ENCODE measurements at places on chromosomes 1 and 21.

- peak; percentile 83 for DNase-seq
These were observed 16.4 kb upstream of the CGN start for GRCh38 chr1:151494741-151495281.

- no peak for DNase-seq
These were observed 48.1 kb downstream of the TENT5C start for GRCh38 chr1:117653732-117654492.

DNA sequence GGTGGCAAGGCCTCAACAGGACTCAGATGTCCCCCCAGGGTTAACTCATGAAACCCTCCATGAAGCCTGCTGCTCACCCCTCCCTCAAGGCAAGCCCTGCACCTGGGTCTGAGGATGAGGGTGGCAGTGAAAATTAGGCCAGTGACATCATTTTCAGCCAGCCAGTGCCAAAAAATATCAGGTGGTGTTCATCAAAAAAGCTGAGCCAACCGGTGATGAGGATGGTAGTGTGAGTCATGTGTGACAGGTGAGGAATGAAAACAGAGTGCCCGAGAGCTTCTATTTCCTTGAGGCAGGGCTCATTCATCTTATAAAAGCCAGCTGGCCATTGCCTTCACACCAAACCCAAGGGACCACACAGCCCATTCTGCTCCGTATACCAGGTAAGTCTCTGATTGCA lies at the start of gene SPRR1A:
Gene SPRR1A (plus strand): TSS at position 339 of the 400 bp plus-strand sequence. CDS start 1,150 bp downstream, outside the sequence.
- DNase-seq, result no peak

GRCh38 chr1:241586905-241587512 lies 53.2 kb downstream of the CHML start:
- DNase-seq, result no peak

- DNase-seq, result no peak
These were observed 135.2 kb downstream of the ELAVL4 start for GRCh38 chr1:50243939-50244338.

- DNase-seq, result no peak
These were observed 18.0 kb downstream of the C8A start for GRCh38 chr1:56872597-56872996.

DNA sequence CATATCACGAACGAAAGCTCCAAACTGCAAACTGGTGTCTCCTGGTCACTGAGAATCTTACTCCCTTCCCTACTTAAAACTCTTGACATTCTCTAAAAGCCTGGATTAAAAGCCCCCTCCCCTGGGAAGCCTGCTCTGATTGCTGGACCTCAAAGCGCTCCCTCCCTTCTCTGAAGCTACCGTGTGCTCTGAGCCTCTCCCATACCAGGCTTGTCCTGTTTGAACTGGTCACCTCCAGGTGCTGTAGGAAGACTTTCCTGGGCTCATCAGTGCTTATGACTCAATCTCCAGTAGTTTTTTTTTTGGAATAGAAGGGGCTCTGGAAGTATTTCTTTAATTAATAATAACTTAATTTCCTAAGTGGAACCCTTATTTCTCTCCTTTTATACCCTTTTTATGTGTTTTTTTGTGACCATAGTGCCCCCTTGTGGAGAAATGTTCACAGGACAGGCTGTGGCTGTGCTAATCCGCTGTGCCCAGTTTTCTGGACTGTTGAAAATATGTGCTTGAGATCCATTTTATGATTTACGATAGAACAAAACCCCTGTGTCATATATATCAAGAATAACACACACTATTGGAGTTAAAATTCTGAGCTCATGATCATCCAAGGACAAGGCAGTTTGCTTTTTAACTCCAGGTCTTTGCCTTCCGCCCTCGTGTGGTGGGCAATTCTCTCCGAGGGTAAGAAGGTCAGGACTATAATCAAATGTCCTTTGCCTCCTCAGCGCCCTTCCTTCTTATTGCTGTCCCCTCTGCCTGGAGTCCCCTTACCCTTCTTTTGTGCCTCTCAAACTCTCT lies 16.9 kb downstream of the MTARC1 start:
- peak; percentile 35 for DNase-seq

DNA sequence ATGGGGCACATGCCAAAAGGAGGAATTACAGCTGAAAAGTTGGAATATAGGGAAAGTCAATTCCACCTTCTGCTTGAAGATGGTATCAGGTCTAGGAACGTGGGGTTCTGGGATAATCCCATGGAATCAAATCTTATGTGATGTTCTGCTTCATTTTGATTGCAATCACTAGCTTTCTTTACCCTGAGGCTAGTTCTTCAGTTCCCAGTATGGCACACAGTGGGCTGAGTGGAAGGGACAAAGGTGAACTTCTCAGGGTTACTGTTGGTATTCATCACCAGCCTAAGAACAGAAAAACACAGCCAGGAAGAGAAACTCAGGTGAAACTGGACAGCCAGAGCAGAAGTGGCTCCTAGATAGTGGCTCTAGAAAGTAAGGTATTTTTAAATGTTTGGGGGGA lies 117.8 kb downstream of the TNFSF18 start:
- no peak for DNase-seq

GRCh38 chr1:245576323-245576722 lies 421.5 kb downstream of the KIF26B start:
- DNase-seq, result no peak

GRCh38 chr1:177311111-177311510 lies 140.4 kb downstream of the BRINP2 start:
- no peak for DNase-seq

DNA sequence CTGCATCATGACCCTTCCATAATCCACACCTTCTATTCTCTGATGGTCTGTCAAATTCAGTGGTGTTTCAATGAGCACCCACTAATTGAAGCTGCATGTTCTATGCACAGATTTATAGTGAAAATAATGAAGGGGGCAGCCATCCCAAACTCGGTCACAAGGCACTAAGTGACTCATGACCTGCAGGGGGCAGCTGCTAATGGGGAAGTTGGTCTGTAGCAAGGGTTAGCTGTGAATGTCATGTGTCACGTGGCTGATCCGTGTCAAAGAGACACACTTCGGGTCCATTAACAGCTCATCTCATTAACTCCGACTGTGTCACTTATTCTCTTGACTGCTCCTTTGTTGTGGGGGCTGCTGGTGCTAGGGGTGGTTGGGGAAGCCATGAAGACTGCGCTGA lies 306.6 kb downstream of the PCP4 start:
- DNase-seq, result no peak

DNA sequence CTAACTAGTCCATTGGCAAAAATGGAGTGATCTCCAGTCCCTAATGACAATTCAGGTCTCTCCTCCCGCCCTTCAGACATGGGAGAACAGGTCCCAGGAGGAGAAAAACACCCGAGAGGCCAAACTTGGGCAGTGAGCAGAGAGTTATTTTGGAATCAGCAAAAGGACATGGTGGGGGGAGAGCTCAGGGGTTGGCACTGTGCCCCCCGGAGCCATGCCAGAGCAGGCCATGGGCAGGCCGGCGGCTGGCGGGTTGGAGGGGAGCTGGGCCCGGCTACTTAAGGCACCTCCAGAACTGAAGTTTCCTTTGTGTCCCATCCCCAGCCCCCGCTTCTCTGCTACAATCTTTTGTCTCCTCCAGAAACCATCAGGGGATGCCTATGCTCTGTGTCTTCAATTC lies 7.1 kb downstream of the LGR6 start:
- DNase-seq, result no peak

GRCh38 chr1:65467536-65467935 lies 47.1 kb downstream of the LEPR start:
- peak; percentile 66 for DNase-seq

DNA sequence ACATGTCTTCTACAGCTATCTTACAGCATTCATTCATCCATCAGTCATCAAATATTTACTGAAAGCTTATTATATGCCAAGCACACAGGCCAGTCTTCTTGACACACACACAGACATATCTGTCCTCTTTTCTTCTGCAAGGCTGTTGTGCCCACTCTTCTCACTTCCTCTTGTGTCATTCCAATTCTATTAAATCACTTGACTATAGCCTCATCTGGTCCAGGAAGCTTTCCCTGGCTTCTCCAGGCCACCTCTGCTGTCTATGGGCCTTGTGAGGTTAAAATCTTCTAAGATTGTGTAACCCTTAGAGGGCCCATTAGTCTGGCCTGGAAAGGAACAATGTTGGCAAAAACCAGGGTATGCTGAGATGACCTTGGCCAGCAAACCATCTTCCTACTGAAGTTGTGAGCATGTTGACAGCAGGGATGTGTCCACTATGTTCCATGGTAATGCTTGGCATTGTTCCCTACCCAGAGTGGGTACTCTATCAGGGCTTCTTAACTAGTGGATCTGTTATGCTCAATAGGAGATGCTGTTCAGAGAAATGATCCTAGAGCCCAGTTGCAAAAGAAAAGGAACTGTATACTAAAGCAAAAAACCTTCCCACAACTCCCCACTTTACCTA lies 5.3 kb downstream of the TRAF3IP3 start:
- DNase-seq, result no peak

DNA sequence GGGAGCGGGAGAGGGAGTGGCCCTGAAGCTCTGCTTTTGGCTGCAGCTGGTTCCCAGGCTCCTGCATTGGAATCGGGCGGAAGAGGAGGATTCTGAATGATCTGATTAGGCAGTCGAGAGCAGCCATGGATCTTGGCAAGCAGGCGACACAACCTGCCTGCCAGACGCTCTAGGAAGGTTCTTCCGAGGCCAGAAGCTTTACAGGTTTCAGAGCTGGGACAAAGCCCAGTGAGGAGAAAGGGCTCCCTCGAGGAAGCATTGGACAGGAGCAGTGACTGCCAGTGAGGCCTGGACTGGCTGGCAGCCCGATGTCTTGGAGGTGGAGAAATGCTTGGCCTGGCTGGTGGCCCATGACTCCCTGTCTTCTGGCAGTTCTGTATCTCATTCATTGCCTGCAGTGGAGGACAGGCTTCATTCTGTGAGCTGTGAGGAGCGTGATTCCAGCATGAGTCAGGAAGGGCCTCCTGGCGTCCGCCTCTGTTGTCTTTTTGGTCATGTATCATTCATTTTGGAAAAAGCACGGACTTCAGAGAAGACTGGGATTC lies 132.7 kb upstream of the IPO9 start:
- peak; percentile 83 for DNase-seq

DNA sequence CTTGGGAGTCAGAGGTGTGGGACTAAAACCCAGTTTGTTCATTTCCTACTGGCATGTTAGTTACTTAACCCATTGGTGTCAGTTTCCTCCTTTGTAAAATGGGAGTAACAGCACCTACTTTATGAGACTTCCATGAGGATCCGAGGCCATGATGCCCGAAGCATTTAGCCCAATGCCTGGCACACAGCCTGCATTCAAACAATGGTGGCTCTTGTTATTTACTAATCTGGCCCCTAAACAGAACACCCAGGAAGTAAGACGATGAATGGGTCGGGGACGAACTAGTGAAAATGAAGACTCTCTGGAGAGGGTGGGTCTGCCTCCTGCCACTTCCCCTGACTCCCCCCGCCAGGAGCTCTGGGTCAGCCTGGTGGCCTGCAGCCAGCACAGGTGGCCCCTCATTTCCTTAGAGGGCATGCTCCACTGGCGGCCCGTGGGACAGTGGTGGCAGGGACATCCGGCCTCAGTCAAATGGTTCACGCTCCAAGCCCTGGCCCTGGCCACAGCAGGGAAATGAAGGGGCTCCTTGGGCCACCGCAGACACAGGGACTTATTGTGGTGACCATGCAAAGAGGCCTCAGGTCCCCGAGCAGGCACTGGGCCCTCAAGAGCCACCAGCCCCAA lies 9.5 kb upstream of the TAS1R2 start:
- DNase-seq, result no peak

- DNase-seq, result no peak
These were observed 1.4 kb downstream of the MAB21L3 start for GRCh38 chr1:116112388-116113140.

DNA sequence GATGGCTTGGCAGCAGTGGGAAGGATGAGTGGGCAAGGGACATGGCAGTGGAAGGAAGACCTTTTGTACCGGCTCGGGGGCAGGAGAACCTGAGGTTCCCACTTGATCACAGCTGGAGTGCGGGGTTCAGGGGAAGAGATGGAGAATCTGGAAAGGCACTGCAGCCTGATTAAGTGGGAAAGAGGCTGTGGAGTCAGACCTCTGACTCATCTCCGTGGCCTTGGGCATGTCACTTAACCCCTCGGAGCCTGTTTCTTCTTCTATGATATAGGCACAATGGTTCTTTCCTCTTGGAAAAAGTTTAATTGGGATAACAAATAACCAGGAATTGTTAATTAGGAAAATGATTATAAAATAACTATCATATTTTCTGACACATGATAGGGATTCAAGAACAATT lies 13.1 kb upstream of the TMEM61 start:
- DNase-seq, result no peak

- DNase-seq, result no peak
These were observed 618 bp downstream of the JAM2 start for GRCh38 chr21:25639551-25640201.

- DNase-seq, result no peak
These were observed 52.1 kb upstream of the EPS8L3 start for GRCh38 chr1:109815809-109816174.

DNA sequence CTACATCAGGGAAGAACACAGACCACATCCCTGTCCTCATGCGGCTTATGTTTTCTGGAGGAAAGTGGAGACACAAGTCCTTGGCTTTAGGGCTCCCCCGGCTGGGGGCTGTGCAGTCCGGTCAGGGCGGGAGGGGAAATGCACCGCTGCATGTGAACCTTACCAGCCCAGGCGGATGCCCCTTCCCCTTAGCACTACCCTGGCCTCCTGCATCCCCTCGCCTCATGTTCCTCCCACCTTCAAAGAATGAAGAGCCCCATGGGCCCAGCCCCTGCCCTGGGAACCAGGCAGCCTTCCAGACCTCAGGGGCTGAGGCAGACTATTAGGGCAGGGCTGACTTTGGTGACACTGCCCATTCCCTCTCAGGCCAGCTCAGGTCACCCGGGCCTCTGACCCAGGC lies 45.5 kb downstream of the TNNT2 start:
- no peak for DNase-seq

- DNase-seq, result no peak
These were observed 46.4 kb downstream of the PRDM2 start for GRCh38 chr1:13746342-13746741.

DNA sequence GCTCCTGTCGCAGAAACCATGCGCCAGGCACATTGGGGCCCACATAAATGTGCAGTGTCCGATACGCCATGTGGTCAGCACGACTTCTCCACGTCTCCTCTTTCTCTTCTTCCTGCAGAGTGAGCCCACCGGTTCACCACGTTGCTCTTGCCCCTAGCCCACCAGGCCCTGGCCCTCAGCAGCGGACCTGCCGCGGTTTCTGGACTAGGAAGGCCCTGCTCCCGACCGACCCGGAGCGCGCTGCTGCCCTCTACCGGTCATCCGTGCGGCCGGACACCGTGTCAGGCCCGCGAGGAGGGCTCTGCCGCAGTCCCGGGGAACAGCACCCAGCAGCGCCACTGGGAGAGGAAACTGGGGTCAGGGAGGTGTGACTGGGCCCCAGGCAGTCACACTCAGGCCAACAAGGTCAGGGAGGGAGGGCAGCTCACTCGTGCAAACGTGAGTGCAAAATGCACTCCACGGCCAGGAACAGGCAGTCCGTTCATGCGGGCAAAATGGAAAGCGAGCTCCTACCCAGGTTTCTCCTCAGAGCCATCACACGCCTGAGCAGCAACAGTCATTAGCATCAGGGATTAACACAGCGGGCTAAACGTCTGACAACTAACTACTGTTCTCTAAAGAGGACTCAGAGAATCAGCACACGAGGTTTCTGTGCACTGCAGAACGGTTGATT lies 13.7 kb downstream of the TLR5 start:
- peak; percentile 21 for DNase-seq

- DNase-seq, result no peak
These were observed 44.4 kb downstream of the VAV3 start for GRCh38 chr1:107920561-107920960.

- no peak for DNase-seq
These were observed 1030.0 kb upstream of the TMPRSS15 start for GRCh38 chr21:19433623-19434022.

GRCh38 chr21:40832316-40832715 lies 14.6 kb downstream of the DSCAM start:
- no peak for DNase-seq

- no peak for DNase-seq
These were observed 111.0 kb downstream of the DAB1 start for GRCh38 chr1:57312869-57313268.

All from amniotic epithelial cell (primary cell).